ENCODE measurements at places on chromosomes 6 and 20. TPM values are rescaled to one million over a fixed set of nuclear protein-coding genes. Genes with fewer than 3 reads are reported as not detected.

DNA sequence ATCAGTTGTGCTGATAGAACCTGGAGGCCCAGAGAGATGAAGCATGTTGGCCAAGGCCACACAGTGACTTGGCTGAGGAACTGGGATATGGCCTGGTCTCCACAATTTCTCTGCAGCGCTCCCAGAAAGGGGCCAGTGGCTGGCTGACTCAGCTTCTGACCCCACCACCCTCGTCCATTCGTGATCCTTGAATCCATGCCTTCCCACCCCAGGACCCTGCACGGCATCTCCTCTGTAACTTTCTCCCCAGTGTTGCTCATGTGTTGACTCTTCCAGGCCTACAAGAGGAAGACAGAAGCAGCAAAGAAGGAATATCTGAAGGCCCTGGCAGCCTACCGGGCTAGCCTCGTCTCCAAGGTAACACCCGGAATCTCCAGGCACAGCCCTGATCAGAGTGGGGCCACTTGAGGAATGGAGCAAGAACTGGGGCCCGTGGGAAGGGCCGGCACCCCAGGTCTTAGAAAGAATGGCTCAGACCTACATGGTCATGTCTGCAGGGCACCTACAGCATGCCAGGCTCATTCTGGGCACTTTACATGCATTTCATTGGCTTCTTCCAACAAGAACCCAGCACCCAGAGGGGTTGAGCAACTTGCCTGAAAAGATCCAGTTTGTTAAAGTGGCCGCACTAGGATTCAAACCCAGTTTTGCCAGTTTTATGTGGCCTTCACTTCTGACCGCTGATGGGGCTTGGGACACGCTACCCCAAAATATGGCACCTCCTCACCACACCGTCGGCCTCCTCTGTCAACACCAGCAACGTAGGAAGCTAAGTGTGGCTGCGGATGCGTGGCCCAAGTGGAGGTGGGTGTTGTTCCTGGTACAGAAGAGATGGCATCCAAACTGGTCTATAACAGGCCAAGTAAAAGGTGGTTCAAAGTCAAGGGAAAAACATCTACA is 122.2 kb downstream of the JPH2 start:
- H3K4me1 ChIP-seq: peaks cover 4% of the 10 kb centered on the region
- no peak overlapping the region for H3K27ac ChIP-seq
- peaks cover 5% of the 10 kb centered on the region for H3K27me3 ChIP-seq
- no peaks in the 10 kb centered on the region for H3K36me3 ChIP-seq
- DNase-seq: no peak

DNA sequence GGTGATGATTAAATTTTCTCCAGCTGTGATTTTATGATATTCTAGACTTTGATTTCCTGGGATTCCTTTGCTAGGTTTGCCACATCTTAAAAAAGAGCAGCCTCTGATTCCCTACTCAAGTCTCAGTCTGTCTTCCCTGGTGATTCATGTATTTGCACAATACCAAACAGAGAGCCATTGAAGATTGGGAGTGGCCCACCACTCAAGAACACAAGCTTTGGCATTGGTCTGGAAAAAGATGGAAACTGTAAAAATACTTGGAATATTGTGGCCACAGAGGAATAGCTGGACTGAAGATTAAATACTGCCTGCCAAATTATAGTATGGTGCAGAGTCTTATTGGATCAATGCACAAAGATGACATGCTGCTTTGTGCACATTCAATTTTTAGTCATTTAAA is 32.9 kb downstream of the PTCHD4 start:
- no peak for DNase-seq
- H3K4me1 ChIP-seq: peaks cover 10% of the 10 kb centered on the region
- no peak overlapping the region for H3K27ac ChIP-seq
- H3K4me3 ChIP-seq: no peak overlapping the region

DNA sequence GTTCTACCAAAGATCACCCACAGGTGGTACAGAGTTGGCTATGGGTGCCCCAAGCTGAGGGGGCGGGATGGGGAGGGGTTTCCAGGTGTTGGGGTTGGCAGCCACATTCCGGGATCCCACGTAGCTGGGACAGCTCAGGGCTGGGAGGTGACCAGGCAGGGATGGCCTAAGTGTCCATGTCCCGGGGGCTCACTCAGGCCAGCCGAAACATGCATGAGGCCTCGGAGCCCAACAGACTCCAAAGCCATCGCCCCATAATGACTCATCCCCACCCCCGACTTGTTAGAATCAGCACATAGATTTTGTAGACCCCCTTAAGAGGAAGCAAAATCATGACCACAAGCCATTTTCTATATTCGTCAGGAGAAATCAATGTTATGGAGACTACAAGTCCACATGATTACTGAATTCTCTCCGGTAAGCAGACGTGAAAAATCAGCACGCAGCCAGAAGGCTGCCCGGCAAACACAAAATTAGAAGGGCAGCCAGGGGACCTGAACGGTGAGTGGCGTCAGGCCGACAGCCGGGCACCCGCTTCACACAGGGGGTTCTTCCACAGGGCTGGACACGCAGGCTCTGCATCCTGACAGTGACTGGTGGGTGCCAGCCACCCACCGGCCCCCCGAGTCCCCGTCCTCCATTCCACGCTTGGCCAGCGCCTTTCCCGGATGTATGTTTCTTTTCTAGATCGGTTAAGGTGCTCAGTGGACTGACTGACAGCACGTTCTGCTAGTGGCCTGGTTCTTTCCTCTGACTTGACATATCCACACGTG is 81.2 kb downstream of the RAMACL start:
- H3K27me3 ChIP-seq: no peaks in the 10 kb centered on the region
- no peak overlapping the region for H3K27ac ChIP-seq
- no peak overlapping the region for H3K4me3 ChIP-seq
- DNase-seq: no peak
- H3K36me3 ChIP-seq: peaks cover 36% of the 10 kb centered on the region
- no peaks in the 10 kb centered on the region for H3K4me1 ChIP-seq

- peaks cover 44% of the 10 kb centered on the region for H3K4me1 ChIP-seq
- no peak overlapping the region for H3K4me3 ChIP-seq
- H3K27ac ChIP-seq: no peak overlapping the region
- DNase-seq: no peak
- H3K36me3 ChIP-seq: no peaks in the 10 kb centered on the region
- H3K27me3 ChIP-seq: no peaks in the 10 kb centered on the region
These were observed 71.2 kb downstream of the FYN start for GRCh38 chr6:111802015-111802414.

- H3K4me3 ChIP-seq: no peak overlapping the region
- H3K36me3 ChIP-seq: peaks cover 17% of the 10 kb centered on the region
- H3K4me1 ChIP-seq: peaks cover 27% of the 10 kb centered on the region
- no peak for DNase-seq
- H3K27me3 ChIP-seq: no peaks in the 10 kb centered on the region
These were observed 2.5 kb upstream of the PIGT start for GRCh38 chr20:45413479-45413878.

GRCh38 chr6:19377722-19378121 is 459.4 kb upstream of the ID4 start:
- no peak overlapping the region for H3K4me3 ChIP-seq
- H3K27me3 ChIP-seq: no peaks in the 10 kb centered on the region
- DNase-seq: no peak
- no peaks in the 10 kb centered on the region for H3K36me3 ChIP-seq

- H3K4me1 ChIP-seq: peaks cover 33% of the 10 kb centered on the region
- peak overlapping the region; percentile 99 for H3K4me3 ChIP-seq
- H3K36me3 ChIP-seq: no peaks in the 10 kb centered on the region
- peak overlapping the region; percentile 97 for H3K27ac ChIP-seq
- no peak for DNase-seq
These were observed 876 bp upstream of the TBPL1 start for GRCh38 chr6:133951881-133952814.

- H3K4me3 ChIP-seq: no peak overlapping the region
- DNase-seq: peak; percentile 92
- H3K4me1 ChIP-seq: no peaks in the 10 kb centered on the region
- no peaks in the 10 kb centered on the region for H3K27me3 ChIP-seq
- peaks cover 64% of the 10 kb centered on the region for H3K36me3 ChIP-seq
These were observed 46.1 kb downstream of the MYH7B start for GRCh38 chr20:35001596-35002362.

DNA sequence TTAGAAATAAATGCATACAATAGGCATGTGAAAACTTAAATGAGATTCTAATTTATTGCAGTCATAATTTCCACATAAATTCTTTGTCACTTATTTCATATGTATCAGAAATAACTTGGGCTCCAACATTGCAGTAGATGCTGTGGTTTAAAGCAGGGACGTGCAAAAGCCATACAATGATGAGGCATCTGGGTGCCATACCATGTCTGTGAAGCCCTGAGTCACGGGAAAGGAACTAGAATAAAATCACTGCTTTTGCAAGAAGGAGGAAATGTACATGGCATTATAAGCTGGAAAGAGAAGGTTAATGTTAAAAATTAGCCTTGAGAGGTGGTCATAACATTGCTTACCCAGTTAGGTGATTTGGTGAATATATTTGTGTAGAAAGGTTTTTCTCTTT is 180.4 kb downstream of the SASH1 start:
- no peaks in the 10 kb centered on the region for H3K27me3 ChIP-seq
- peaks cover 23% of the 10 kb centered on the region for H3K36me3 ChIP-seq
- peaks cover 75% of the 10 kb centered on the region for H3K4me1 ChIP-seq
- H3K27ac ChIP-seq: peak overlapping the region; percentile 87

GRCh38 chr6:132830334-132830751 is 16.0 kb downstream of the RPS12 start:
- no peak overlapping the region for H3K27ac ChIP-seq
- DNase-seq: no peak
- H3K4me1 ChIP-seq: no peaks in the 10 kb centered on the region
- no peaks in the 10 kb centered on the region for H3K36me3 ChIP-seq
- H3K27me3 ChIP-seq: no peaks in the 10 kb centered on the region
- no peak overlapping the region for H3K4me3 ChIP-seq

DNA sequence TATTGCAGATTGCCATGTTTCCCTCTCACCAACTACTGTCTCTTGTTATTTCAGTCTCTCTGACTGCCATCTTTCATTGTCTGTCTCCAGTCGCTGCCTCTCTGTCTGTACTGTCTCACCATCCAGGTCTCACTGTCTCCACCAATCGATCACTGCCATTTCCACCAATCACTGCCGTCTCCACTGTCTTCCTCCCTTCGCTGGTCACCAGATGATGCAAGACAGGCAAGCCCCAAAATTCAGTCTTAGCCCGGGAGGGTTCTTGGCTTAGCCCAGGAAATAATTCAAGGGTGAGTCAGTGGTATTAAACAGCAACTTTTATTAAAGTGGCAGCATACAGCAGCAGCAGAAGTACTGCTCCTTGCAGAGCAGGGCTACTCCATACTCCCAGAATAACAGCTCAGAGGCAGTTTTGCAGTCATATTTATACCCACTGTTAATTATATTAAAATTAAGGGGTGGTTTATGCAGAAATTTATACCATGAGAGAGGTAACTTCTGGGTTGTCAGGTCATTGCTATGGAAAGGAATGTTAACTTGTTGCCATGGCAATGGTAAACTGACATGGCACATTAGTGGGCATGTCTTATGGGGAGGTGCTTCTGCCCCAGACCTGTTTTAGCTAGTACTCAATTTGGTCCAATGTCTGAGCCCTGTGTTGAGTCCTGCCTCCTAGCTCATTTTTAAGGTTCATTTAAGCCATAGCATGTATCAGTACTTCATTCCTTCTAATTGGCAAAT is 23.0 kb upstream of the ECHDC1 start:
- peak overlapping the region; percentile 97 for H3K27ac ChIP-seq
- H3K36me3 ChIP-seq: peaks cover 8% of the 10 kb centered on the region
- no peak for DNase-seq
- peaks cover 12% of the 10 kb centered on the region for H3K4me1 ChIP-seq

- no peaks in the 10 kb centered on the region for H3K36me3 ChIP-seq
- H3K4me1 ChIP-seq: peaks cover 3% of the 10 kb centered on the region
- no peak overlapping the region for H3K27ac ChIP-seq
- DNase-seq: peak; percentile 58
These were observed 124.6 kb downstream of the SYCP2 start for GRCh38 chr20:59808729-59809381.

- H3K27me3 ChIP-seq: no peaks in the 10 kb centered on the region
- no peak overlapping the region for H3K4me3 ChIP-seq
- H3K4me1 ChIP-seq: peaks cover 5% of the 10 kb centered on the region
- H3K27ac ChIP-seq: no peak overlapping the region
- no peaks in the 10 kb centered on the region for H3K36me3 ChIP-seq
These were observed 679 bp downstream of the ADGRF5 start for GRCh38 chr6:46921059-46921458.

GRCh38 chr20:8272766-8273165 is 140.7 kb downstream of the PLCB1 start:
- no peak overlapping the region for H3K4me3 ChIP-seq
- H3K27me3 ChIP-seq: peaks cover 2% of the 10 kb centered on the region
- no peaks in the 10 kb centered on the region for H3K36me3 ChIP-seq
- no peak for DNase-seq

DNA sequence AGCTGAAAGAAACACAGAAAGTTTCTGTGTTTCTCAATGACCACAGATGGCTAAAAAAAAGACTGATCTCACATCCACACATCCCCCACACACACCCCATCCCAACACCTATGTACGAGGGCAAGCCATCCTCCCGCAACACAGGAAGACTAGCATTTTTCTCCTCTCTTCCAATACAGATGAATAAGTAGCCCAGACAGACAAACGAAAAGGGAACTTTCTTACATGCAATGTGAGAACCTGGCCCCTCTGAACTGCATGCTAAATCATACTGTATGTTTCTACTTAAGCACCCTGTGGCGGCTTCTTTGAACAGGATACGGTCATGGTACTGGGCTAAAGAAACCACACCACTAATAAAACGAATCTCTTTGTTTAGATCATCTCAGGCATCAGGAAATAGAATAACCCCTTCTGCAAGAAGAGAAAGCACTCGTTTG is 116.2 kb downstream of the GMDS start:
- no peak for DNase-seq
- H3K4me1 ChIP-seq: peaks cover 41% of the 10 kb centered on the region
- H3K36me3 ChIP-seq: no peaks in the 10 kb centered on the region
- peak overlapping the region; percentile 72 for H3K27ac ChIP-seq
- H3K27me3 ChIP-seq: no peaks in the 10 kb centered on the region

- no peak for DNase-seq
- no peak overlapping the region for H3K27ac ChIP-seq
- H3K36me3 ChIP-seq: no peaks in the 10 kb centered on the region
- peaks cover 4% of the 10 kb centered on the region for H3K4me1 ChIP-seq
These were observed 344.9 kb upstream of the JAG1 start for GRCh38 chr20:11018668-11019170.

- no peak overlapping the region for H3K27ac ChIP-seq
- DNase-seq: peak; percentile 30
- H3K36me3 ChIP-seq: no peaks in the 10 kb centered on the region
- peaks cover 4% of the 10 kb centered on the region for H3K4me1 ChIP-seq
- H3K4me3 ChIP-seq: no peak overlapping the region
These were observed 3.4 kb downstream of the OXT start for GRCh38 chr20:3074812-3075211.

The DEFB132 gene
- total RNA-seq: not detected

The MLN gene
- total RNA-seq: not detected

The IL17F gene
- total RNA-seq: not detected

The HELZ2 gene
- total RNA-seq: 14.9 TPM

The NKX2-4 gene
- total RNA-seq: not detected

The RIN2 gene
- total RNA-seq: 24.4 TPM

The EPPIN gene
- not detected for total RNA-seq

The ULBP2 gene
- total RNA-seq: 13.9 TPM

The RNF182 gene
- 5.3 TPM for total RNA-seq

Measured in chondrocyte (in vitro differentiated cells).